ENCODE measurements at places on chromosomes 1 and 21. TPM values are rescaled to one million over a fixed set of nuclear protein-coding genes. Genes with fewer than 3 reads are reported as not detected.

WNT4 gene
- total RNA-seq, result 2.3 TPM

ZFP69B gene
- 12.8 TPM for total RNA-seq

CD247 gene
- 2.4 TPM for total RNA-seq

PKLR gene
- 0.68 TPM for total RNA-seq

LRRC38 gene
- total RNA-seq, result 1.2 TPM

ADORA1 gene
- 51.7 TPM for total RNA-seq

LCK gene
- total RNA-seq, result not detected

ANGPTL3 gene
- not detected for total RNA-seq

NBPF4 gene
- not detected for total RNA-seq

MYBPH gene
- not detected for total RNA-seq

B3GALT5 gene
- 6.2 TPM for total RNA-seq

OR2L13 gene
- 6.7 TPM for total RNA-seq

LCE2A gene
- not detected for total RNA-seq

PTPRU gene
- 54.8 TPM for total RNA-seq

ESRRG gene
- total RNA-seq, result 19.7 TPM

HEYL gene
- 4.6 TPM for total RNA-seq

GNG4 gene
- total RNA-seq, result 23.4 TPM

DDAH1 gene
- 169 TPM for total RNA-seq

S100A2 gene
- total RNA-seq, result 2.5 TPM

FMO4 gene
- 2.0 TPM for total RNA-seq

ST6GALNAC3 gene
- 22.0 TPM for total RNA-seq

FALEC gene
- 3.2 TPM for total RNA-seq

GTF2B gene
- total RNA-seq, result 23.7 TPM

UTS2 gene
- total RNA-seq, result not detected

LPAR3 gene
- total RNA-seq, result 3.7 TPM

AMY1A gene
- not detected for total RNA-seq

PRKCZ gene
- total RNA-seq, result 166 TPM

CELA3B gene
- total RNA-seq, result not detected

SPATA46 gene
- total RNA-seq, result not detected

EVA1C gene
- total RNA-seq, result 40.7 TPM

RHOU gene
- 41.6 TPM for total RNA-seq

KRTAP19-3 gene
- total RNA-seq, result not detected

GJA9 gene
- total RNA-seq, result not detected

RFX5 gene
- 38.2 TPM for total RNA-seq

S100A14 gene
- 0.68 TPM for total RNA-seq

CRP gene
- total RNA-seq, result not detected

SPRR4 gene
- not detected for total RNA-seq

GIPC2 gene
- total RNA-seq, result 0.30 TPM

GREM2 gene
- 8.0 TPM for total RNA-seq

PPCS gene
- 30.0 TPM for total RNA-seq

LAPTM5 gene
- total RNA-seq, result 56.8 TPM

TNFRSF9 gene
- total RNA-seq, result not detected

All from dorsolateral prefrontal cortex (tissue), 122 donors.